Activated T-helper 9 cell treated with anti-CD3 and anti-CD28 coated beads, Interleukin-2, amount 50 U/mL, for 16 hours (primary cell): ENCODE measurements at places on chromosomes 1 and 21.

DNA sequence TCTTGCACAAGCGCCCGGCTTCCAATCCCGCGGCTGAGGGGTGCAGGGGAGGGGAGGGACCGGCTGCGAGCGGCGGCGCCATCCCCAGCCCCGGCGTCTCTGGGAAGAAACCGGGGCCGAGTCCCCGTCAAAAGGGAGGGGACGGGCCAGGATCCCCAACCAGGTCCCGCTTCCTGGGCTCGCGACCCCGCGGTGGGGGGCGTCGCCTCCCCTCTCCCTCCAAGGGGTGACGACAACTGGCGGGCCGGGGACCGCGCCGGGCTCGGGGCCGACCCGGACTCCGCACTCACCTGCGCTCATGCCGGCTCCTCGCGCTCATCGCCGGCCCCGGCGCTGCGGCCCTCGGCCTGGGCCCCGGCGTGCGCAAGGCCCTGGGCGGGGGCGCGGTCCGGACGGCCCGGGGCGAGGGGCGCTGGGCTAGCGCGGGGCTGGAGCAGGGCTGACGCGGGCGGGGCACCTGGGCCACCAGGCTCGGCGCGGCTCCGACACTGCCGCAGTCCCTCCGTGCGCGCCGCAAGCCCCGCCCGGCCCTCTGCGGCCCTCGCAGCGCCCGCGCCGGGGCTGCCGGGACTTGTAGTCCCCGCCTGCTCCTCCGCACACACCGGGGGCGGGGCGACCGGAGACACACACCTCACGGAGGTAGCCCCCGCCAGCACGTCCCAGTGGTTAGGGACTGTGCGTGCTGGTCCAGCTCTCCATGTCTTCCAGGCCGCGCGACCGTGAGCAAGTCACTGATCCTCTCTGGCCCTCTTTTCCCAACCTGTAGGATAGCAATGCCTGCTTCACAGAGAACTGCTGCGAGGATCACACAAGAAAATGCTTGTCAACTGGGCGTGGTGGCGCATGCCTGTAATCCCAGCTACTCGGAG is at the start of gene ATP13A2:
Gene ATP13A2, minus strand, starts transcription at position 490 of the 869 bp plus-strand sequence. Its CDS starts 190 bp downstream, at position 300.
- peak; percentile 82 for DNase-seq

DNA sequence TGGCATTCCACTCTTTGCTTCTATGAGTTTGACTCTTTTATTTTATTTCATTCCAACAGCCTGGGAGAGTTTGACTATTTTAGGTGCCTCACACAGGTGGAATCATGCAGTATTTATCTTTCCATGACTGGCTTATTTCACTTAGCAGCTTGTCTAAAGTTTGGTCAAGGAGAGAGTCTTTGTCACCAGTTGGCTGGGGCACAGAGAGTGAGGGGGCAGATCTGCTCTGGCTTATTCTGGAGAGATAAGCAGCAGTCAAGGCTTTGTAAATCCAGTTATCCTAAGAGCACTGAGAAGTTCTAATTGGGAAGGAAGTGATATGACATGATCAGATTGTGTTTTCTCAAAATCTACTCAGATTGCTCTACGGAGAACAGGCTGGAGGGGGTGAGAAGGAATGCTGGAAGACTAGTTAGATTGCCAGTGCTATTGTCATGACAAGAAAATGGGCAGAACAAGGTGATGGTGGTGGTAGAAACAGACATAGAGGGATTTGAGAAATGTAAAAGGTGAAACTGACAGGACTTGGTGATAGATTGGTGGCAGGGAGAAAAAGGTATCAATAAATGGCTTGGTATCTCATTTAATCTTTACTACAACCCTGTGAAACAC is 12.1 kb upstream of the CTTNBP2NL start:
- DNase-seq = no peak

- no peak for DNase-seq
Measured at GRCh38 chr1:47849005-47849521, 148.1 kb downstream of the TRABD2B start.

DNA sequence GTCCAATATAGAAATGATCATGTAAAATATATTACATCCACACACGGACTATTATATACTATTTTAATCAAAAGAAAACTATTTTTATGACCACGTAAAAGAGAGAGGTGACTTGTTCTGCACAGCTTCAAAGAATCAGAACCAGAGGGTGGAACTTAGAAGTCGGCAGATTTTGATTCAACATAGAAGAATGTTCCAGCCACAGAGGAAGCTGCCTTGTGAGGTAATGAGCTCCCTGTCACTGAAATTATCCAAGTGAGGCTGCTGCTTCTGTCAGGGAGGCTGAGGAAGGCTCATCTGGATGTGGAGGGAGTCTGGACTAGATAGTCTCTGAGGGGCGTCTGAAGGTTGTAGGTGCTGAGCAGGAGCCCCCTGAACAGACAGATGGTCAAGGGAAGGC is 2.7 kb downstream of the PLEKHA6 start:
- no peak for DNase-seq

DNA sequence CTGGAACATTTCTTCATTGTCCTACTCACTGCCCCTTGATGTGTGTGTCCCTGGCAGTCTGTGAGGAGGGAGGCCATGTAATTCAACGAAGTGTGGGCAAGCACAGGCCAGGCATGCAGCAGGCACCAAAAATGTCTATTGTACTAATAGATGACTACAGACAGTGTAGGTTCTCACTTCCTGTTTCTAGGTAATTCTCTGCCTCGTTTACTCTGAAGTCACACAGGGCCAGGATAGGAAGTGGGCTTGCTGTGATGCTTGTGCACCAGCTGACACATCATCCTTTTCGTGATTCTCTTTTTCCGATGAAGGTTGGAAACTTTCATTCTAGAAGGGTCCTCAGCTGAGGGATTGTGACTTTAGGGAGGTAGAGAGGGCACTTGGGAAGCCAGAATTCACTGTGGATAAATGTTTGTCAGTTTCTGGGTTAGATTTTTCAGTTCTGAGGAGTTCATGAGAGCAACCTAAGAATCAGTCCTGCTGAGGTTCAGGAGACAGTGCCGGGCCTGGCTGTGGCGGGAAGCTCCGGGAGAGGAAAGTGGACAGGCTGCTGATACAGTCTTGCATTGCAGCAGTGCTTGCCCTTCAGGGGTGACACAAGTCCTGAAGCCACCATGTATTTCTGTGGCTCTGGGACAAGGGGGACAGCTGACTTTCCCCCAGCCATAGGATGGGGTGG is 4.3 kb upstream of the CSF1 start:
- DNase-seq = peak; percentile 20

DNA sequence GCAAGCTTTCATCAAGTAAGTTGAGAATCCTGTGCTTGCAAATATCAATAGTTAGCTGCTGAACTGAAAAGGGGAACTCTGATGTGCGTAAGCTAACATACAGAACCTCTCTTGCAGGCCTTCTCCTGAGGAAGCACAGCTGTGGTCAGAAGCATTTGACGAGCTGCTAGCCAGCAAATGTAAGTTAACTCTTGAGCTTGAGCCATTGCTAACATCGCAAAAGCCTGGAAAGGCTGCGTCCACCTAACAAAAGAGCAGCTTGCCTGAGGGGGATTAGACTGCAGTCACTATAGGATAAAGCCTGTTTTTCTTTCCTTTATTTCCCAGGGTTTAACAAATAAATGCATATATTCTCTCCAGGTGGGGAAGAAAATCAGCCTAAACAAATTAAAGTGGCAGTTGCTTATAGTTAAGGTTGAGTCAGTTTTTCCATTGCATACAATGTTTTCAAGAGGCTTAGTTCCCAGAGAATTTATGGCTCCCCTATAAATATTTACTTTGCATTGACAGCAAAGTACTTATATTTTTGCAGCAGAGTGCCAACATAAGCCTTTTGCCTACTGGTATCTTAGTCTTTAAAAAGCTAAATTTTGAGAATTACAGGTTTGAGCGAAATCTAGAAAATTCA is 1.5 kb downstream of the RGS2 start:
- no peak for DNase-seq

GRCh38 chr1:23428136-23428905 is 3.8 kb upstream of the TCEA3 start:
- DNase-seq = no peak

DNA sequence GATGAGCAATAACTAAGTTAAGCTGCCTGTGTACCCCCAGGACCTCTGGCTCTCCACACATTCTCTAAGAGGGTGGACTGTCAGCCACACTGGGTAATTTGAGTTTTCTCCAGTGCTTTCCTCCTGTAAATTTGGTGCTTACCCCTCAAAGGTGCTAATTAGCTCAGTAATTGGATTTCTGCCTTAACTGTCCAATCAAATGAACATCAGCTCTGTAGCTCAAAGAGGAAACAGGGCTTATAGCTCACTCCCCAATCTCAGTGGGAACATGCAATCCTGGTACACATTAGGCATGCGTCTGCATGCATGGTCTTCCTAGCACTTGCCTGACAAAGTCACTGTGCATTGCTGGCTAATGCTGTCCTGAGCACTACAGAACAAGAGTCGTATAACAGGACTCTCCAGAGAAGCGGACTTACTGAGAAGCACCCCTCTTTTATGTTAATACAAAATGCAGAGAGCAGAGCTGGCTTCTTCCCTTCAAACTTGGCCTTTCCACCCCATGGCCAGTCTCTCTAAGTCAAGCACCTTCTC is 110.1 kb downstream of the NTPCR start:
- no peak for DNase-seq

- no peak for DNase-seq
Measured at GRCh38 chr1:48302652-48303051, 80.1 kb downstream of the SLC5A9 start.

DNA sequence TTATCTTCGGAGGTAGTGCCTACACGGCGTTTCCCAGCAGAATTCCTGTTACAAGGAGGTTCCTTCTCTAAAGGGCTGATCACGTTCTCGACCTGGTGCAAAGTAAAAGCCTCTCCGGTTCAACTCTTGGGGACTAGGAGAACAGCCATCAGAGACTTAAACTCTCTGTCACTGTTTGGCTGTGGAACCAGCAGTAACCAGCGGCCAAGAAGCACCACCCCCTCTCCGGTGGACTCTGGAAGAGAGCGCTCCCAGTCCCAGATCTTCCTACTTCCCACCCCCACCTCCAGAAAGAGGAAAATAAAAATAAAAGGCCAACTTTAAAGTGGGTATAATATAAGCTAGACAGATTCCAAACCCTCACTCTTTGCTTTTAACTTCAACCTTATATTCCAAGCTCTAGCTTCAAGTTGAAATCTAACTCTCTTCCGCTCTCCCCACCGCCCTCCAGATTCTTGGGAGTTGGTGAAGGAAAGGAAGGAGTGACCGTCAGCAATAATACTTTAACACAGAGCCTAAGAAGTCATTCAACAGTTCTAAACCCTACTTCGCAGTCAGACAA is 2.9 kb downstream of the BRINP3 start:
- DNase-seq = no peak

GRCh38 chr1:157195521-157196244 is 57.5 kb upstream of the ETV3 start:
- DNase-seq = no peak

DNA sequence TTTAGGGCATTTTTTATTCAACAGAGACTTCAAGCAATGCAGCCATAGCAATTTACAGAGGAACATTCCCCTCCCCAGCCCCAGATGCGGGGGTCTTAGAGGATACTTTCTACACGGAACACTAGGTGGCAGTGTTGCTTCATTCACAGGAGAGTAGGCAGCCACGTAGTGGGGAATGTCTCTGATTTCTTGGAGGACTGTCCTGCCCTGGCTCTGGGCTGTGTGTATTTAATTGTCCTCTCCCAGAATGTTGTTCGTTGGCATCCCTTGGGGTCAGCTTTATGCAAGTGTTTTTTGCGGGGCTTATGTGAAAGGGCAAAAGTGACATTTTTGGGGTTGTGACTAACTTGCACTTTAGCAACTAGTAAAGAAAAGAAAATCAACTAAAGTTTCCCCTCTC is 96.9 kb downstream of the PAPPA2 start:
- no peak for DNase-seq

DNA sequence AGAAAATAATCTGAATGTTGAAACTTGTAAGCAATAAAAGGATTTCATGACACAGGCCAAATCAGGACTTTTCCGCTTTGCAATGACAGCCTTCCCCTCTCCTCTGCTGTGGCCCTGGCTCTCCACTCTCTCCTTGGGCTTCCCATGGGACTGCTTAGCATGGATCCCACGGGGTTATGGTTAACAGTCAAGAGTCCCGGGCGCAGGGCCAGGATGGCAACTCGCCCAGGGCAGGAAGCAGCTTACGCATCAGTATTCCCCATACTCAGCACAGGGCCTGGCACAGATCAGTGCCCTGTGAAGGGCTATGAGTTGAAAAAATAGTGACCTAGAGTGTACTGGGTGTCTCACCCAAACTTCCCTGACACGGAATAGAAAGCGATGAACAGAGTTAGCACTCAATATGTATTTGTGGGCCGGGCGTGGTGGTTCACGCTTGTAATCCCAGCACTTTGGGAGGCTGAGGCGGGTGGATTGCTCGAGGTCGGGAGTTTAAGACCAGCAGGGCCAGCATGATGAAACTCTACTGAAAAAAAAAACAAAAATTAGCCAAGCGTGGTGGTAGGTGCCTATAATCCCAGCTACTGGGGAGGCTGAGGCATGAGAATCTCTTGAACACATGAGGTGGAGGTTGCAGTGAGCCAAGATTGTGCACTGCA is 29.1 kb upstream of the GRHL3 start:
- no peak for DNase-seq

DNA sequence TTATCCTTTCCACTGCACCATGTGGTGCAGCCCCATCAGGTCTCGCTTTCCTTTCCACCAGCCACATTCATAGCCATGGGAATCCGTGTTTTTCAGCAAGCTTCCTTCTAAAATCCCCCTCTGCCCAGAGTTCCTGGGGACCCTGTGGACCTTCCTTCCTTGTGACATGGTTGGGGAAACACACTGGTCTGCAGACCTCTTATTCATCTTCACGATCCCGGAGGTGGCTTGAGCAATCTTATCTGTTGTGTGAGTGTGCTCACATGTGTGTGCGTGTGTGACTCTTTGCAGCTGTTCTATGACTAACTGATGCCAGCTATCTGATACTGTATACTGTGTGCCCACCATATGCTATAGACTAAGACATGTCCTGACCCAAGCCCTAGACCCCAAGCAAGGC is 15.6 kb upstream of the IL10 start:
- DNase-seq = no peak

- no peak for DNase-seq
Measured at GRCh38 chr21:26961698-26962097, 5.2 kb downstream of the ADAMTS5 start.

GRCh38 chr1:30379684-30380624 is 343.4 kb downstream of the MATN1 start:
- no peak for DNase-seq

- no peak for DNase-seq
Measured at GRCh38 chr1:38781872-38782617, 77.5 kb downstream of the RRAGC start.

DNA sequence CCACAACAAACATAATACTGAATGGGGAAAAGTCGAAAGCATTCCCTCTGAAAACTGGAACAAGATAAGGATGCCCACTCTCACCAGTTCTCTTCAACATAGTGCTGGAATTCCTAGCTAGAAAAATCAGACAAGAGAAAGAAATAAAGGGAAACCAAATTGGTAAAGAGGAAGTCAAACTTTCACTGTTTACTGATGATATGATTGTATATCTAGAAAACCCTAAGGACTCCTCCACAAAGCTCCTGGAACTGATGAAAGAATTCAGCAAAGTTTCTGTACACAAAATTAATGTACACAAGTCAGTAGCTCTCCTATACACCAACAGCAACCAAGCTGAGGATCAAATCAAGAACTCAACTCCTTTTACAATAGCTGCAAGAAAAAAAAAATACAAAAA is 6.9 kb upstream of the F13B start:
- no peak for DNase-seq
